DMS79 treated with DMSO at 0.1 percent for 48 hours (cell line): ENCODE measurements at places on chromosomes 1 and 21.

- DNase-seq: no peak
Observed at GRCh38 chr1:48675251-48675650, 101.4 kb downstream of the BEND5 start.

GRCh38 chr1:11456965-11457364 is 22.0 kb upstream of the DISP3 start:
- DNase-seq: no peak

GRCh38 chr1:65479554-65480204 is 59.2 kb downstream of the LEPR start:
- no peak for DNase-seq

DNA sequence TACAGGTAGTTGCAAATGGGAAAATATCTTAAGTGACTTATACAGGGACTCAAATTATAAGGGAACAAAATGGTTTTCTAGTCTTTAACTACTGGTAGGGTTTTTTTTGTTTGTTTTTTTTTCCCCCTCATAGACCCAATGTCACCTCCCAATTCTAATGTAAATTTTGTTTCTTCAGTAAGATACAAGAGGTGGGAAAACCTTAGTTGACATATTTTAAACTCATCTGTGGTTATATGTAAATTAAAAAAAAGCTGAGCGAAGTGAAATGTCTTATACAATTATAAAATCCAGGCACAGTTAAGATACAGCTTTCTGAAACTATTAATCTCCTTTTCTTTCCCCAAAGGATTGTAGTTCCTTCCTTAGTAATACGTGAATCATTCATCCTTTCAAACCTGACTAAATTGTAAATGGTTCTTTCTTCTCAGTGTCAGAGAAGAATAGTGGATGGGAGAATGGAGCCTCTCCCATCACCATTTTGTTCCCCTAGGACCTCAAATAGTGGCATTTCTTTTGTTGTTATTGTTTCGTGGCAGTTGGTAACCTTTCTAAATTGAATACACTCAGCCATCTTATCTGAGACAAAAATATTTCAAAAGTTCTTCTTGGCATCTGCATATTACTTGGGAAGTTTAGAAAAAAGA is 11.2 kb downstream of the TSEN15 start:
- DNase-seq: no peak

- DNase-seq: peak; percentile 95
Observed at GRCh38 chr1:6579374-6580118, at the start of gene ZBTB48. TSS of gene ZBTB48 (plus strand) at chr1:6579994. CDS start at chr1:6580610, 616 bp downstream.

GRCh38 chr1:209672705-209673630 is 2.2 kb upstream of the G0S2 start:
- DNase-seq: no peak

GRCh38 chr1:14815175-14815877 is 216.8 kb downstream of the KAZN start:
- peak; percentile 41 for DNase-seq

- no peak for DNase-seq
Observed at GRCh38 chr21:43317959-43318358, 109.0 kb downstream of the SIK1 start.

- DNase-seq: no peak
Observed at GRCh38 chr1:167412072-167412471, 106.3 kb downstream of the CD247 start.

DNA sequence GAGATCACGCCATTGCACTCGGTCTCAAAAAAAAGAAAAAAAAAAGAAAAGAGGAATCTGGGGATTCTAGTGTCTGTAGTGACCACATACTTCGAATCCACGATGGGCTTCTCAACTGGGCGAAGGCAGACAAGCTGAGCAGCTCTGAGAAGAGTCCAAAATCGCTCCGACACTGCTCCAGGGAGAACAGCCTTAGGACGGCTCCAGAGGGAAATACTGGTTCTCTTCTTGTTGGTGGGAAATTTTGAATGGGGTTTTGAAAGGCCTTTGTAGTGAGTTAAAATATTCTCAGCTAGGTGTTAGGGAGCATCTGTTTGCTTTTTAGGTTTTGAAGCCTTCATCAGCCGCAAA is 18.3 kb upstream of the HJV start:
- DNase-seq: no peak

GRCh38 chr1:26827663-26828062 is 1.2 kb downstream of the ZDHHC18 start:
- peak; percentile 16 for DNase-seq

DNA sequence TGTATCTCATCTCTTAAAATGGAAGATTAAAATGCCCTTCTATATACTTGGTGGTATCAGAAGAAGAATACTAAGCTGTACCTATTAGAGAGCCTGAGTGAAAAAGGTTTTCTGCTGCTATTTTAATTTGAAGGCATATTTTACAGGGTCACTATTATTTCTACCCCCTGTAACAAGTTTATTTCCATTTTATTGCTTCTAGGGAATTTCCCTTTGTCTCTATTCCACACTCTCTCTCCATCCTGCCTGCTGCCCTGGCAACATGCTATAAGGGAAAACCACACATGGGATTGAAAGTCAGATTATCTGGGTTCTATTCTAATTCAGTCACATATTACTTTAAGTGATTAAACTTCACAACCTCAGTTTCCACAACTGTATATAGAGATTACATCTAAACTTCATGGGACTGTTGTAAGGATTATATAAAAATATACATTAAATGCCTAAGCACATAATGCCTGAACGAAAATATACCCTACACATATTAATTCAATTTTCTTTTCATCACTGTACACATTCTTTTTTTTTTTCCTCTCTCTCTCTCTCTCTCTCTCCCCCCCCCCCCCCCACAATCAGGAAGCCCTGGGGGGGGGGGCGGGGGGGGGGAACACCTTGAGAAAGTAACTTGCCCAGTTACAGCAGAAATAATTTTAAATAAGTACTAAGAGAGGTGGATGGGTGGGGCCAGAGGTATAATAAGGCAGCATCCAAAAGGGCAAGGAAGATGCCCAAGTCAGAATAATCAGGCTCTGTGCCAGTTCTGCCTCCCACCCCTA is 51.5 kb downstream of the LUZP1 start:
- no peak for DNase-seq

- peak; percentile 16 for DNase-seq
Observed at GRCh38 chr21:45054927-45055612, 19.3 kb upstream of the ADARB1 start.

- DNase-seq: no peak
Observed at GRCh38 chr1:63787875-63788274, 14.1 kb downstream of the ROR1 start.

- no peak for DNase-seq
Observed at GRCh38 chr1:170808216-170808885, 127.0 kb upstream of the MROH9 start.

GRCh38 chr1:115677182-115677555 is 35.4 kb downstream of the VANGL1 start:
- peak; percentile 91 for DNase-seq

GRCh38 chr1:59020151-59020997 is 236.5 kb upstream of the JUN start:
- peak; percentile 22 for DNase-seq

- no peak for DNase-seq
Observed at GRCh38 chr1:205792481-205792881, 17.2 kb upstream of the RAB29 start.

DNA sequence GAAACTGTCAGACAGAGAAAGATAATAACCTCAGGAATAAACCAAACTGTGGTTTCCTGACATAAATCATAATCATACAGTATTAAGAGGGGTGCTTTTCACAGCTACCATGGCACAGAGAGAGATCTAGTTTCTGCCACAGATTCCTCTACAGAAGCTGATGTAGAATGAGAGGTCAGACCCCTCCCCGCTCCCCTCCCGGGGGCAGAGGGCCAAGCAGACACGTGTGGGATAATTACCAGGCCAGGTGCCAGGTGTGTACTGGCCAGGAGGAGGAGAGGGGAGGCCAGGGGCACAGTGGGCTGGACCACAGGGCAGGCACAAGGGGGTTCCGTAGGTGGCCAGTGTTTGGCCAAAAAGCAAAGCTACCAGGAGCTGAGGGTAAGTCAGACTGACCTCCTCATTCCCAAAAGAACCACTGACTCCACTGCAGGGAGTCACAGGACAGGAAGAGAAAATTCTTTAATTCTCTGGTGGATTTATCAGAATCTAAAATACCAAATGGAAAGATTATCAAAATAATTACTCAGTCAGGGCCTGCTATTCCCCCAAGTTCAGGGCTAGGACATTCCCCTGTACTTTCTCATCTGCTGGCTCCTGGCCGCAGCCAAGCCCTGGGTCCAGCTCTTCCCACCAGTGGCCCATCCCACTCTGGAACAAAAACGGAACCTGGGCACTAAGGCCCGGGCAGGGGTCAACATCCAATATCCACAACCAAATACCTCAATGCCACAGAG is 30.0 kb downstream of the C2CD2 start:
- DNase-seq: no peak

- no peak for DNase-seq
Observed at GRCh38 chr1:36148821-36149236, 457 bp downstream of the TRAPPC3 start.

- peak; percentile 86 for DNase-seq
Observed at GRCh38 chr21:41957991-41958766, 4.4 kb upstream of the C2CD2 start.

DNA sequence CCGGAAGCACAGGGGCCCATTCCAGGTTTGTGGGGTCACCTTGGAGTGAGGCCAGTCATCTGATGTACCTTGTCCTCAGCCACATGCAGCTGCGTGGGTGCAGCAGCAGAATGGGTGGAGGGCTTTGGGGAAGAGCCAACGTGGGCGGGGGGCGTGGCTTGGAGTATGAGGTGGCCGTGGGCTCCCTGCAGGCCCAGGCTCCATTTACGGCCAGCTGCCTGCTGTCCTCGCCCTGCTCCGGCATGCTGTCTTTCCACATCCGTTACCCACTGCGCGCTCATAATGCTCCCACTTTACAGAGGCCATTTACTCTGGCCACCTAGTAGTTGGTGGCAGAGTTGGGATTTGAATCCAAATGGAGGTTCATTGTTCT is 27.8 kb upstream of the TINAGL1 start:
- DNase-seq: no peak

DNA sequence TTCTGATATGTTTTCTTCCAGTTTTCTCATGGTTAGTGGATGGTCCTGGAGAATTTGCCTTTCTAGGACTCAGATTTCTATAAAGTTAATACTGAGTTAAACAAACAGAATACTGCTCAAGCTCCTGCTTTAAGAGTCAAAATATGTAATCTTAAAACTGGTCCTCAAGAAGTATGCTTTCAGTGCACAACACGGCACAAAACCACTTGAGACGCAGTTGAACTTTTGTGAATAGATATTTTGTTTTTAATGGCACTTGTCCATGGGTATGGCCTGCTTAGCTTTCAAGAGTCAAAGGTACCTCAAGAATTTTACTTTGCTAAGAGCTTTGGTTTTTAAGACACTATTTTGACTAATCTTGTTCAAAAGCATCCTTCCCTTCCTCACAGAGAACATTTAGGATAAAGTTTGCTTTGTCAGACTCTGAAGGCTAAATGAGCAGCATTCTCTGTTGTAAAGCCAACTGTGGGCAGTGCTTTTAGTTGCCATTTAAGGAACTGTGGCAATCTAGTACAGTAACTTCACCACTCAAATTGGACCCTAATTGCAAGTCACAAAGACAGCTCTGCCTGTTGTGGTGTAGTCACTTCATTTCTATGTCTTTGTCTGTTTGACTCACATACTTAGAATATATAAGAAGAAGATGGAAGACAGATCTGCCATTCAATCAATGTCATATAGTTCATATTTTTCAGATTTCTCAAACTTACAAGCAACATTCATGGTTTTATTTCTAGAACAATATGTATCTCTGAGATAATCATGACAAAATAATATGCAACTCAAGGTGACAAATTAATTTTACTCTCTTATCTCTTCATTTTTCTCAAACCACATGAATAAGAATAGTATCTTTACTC is 28.8 kb downstream of the SAMD13 start:
- peak; percentile 78 for DNase-seq

DNA sequence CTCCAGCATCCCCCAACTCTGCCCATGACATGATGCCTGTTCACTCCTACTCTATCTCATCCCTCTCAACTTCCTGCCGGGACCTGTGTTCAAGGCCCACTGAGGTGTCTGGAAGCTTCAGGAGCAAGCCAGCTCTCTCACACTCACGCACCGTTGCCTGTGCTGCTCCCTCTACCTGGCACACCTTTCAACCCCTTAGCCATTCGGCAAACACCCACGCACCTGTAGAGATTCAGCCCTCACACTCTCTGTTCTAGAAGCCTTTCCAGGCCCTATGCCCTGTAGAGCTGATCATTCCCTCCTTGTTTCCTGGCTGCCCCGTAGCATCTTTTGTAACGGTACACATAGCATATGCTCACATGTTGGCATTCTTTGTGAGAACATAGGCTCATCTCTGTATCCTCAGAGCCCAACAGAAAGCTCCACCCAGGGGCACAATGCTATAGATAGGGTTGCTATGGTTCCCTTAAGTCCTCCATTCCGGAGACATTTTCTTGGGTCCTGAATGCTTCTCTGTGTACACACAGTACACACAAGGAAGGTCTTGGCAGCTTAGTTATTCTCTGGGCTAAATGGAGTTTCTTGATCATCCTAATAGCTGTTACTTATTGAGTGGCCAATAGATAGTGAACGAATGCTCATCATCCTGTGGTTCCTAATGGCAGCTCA is 1.3 kb downstream of the C8B start:
- no peak for DNase-seq

- no peak for DNase-seq
Observed at GRCh38 chr1:226832613-226833012, 37.8 kb upstream of the PSEN2 start.

GRCh38 chr1:102420034-102420433 is 423.3 kb upstream of the OLFM3 start:
- no peak for DNase-seq

DNA sequence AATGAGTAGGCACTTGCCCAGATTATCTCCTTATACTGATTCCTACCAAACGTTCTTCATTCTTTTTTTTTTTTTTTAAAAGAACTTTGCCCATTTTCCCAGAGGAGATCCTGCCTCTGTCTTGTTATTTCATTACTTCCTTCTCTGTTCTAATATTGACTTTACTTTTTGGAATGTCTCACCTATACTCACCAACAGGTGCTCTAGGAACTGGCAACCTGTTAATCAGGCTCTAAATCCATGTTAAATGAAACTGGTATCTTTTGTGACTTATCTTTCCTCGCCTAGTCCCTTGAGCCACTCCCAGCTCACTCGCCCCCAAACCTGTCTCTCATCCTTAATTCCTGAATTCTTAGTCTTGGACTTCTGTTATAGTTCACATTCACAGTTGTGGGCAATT is 1.2 kb upstream of the CRCT1 start:
- DNase-seq: no peak

DNA sequence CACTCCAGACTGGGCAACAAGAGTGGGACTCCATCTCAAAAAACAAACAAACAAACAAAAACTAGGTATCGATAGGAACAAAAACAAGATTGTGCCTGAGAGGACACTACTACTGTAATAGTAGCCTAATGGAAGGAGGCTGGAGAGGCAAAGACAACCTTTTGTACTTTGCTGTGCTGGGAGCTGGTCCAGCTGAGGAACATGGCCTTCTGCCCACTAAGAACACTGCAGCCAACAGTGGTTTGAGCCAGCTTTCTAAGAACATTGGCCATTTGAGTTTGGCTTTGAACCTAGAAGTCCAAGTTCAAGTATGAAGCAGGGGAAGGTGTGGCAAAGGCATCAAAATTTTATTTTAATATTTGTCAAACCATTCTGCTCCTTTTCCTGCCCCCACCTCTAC is 22.7 kb upstream of the RGS8 start:
- no peak for DNase-seq
